CD8-positive, alpha-beta T cell (primary cell): ENCODE measurements at places on chromosomes 11 and 22. TPM values are rescaled to one million over a fixed set of nuclear protein-coding genes. Genes with fewer than 3 reads are reported as not detected.

GRCh38 chr11:72228844-72229231 is 4.3 kb downstream of the INPPL1 start:
- DNase-seq = no peak

GRCh38 chr11:2998073-2998850 is 6.1 kb upstream of the NAP1L4 start:
- no peak for DNase-seq

- no peak for DNase-seq
Observed at GRCh38 chr11:21634956-21635355, 557.9 kb upstream of the ANO5 start.

DNA sequence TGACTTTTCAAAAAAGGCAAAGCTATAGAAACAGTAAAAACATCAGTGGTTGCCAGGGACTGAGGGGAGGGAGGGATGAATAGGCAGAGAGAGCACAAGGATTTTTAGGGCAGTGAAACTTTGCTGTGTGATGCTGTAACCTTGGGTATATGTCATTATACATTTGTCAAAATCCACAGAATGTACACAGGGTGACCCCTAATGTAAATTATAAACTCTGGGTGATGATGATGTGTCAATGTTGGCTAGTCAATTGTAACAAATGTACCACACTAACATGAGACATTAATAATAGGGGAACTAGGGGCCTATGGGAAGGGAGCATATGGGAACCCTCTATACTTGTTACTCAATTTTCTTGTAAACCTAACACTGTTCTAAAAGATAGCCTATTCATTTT is 24.8 kb downstream of the RIBC2 start:
- DNase-seq = no peak

GRCh38 chr11:57873196-57873911 is 111.8 kb downstream of the CTNND1 start:
- no peak for DNase-seq

DNA sequence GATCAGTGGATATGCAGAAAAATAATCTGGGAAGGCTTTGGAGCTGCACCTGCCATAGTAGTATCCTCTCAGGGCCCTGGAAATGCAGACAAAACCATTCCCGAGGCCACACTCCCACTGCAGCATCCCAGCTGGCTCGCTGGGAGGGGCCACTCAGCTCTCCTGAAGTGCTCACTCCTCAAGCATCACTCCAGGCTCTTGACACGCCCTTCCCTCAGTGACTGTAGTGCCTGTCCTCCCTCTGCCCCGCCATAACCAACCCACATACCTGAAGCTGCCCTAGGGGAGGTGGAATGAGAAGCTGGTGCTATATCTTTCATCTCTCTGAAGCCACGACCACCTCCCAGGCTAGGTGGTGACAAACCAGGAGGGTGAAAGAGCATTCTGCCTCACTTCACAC is 4.8 kb downstream of the DSCAML1 start:
- no peak for DNase-seq

- DNase-seq = no peak
Observed at GRCh38 chr11:61602775-61603569, 22.1 kb upstream of the SYT7 start.

GRCh38 chr11:33063326-33063881 is 24.0 kb downstream of the TCP11L1 start:
- no peak for DNase-seq

GRCh38 chr11:104830080-104830479 is 68.2 kb downstream of the CASP12 start:
- DNase-seq = no peak

Gene MMP27
- total RNA-seq = not detected

Gene CASTOR1
- 17.2 TPM for total RNA-seq

Gene NAALAD2
- total RNA-seq = not detected

Gene OR4C3
- not detected for total RNA-seq

Gene LAYN
- total RNA-seq = 9.5 TPM

Gene TBX1
- total RNA-seq = not detected

Gene OR2D2
- not detected for total RNA-seq

Gene ACTN3
- 0.27 TPM for total RNA-seq

Gene UPB1
- 3.4 TPM for total RNA-seq

Gene OR4D5
- total RNA-seq = not detected

Gene TSGA10IP
- not detected for total RNA-seq

Gene MTCH2
- total RNA-seq = 19.5 TPM

Gene PYGM
- total RNA-seq = 5.5 TPM

Gene CCDC81
- 0.44 TPM for total RNA-seq

Gene MUC6
- total RNA-seq = not detected
